Fibroblast of lung (primary cell): ENCODE measurements at places on chromosomes 5 and 9. TPM values are rescaled to one million over a fixed set of nuclear protein-coding genes. Genes with fewer than 3 reads are reported as not detected.

The PNPLA7 gene
- total RNA-seq = 1.3 and 3.0 TPM in 2 replicates

The ANKH gene
- total RNA-seq = 5.4 and 5.8 TPM in 2 replicates

The CATSPER3 gene
- total RNA-seq = under 0.01 and 0.17 TPM in 2 replicates

The CDH9 gene
- not detected in 2 replicates for total RNA-seq

The DIAPH1 gene
- total RNA-seq = 17.2 and 21.1 TPM in 2 replicates

The SIT1 gene
- 0.17 TPM in 1 of 2 replicates, not detected in the other for total RNA-seq

The CCDC192 gene
- not detected in 2 replicates for total RNA-seq

The PPP2R2B gene
- under 0.01 and 1.5 TPM in 2 replicates for total RNA-seq

The PDE6A gene
- under 0.01 TPM in 2 replicates for total RNA-seq

The UTP15 gene
- total RNA-seq = 17.0 and 20.8 TPM in 2 replicates

The MYOT gene
- total RNA-seq = not detected in 2 replicates

The SHISAL2B gene
- total RNA-seq = not detected in 2 replicates

The HMCN2 gene
- under 0.01 TPM in 2 replicates for total RNA-seq

The OTP gene
- total RNA-seq = not detected in 2 replicates

The PFDN1 gene
- 34.4 and 35.5 TPM in 2 replicates for total RNA-seq

The FYB1 gene
- under 0.01 TPM in 1 of 2 replicates, not detected in the other for total RNA-seq

The RPS23 gene
- total RNA-seq = 2,712 and 5,838 TPM in 2 replicates

The ENTREP1 gene
- under 0.01 TPM in 1 of 2 replicates, not detected in the other for total RNA-seq

The GFPT2 gene
- total RNA-seq = 19.3 and 26.7 TPM in 2 replicates

The LHX3 gene
- total RNA-seq = not detected in 2 replicates

The IFNA21 gene
- not detected in 2 replicates for total RNA-seq

The LPAR1 gene
- total RNA-seq = 146 and 222 TPM in 2 replicates

The ZBED3 gene
- 1.0 and 1.7 TPM in 2 replicates for total RNA-seq

The TMED9 gene
- total RNA-seq = 94.8 and 139 TPM in 2 replicates

The BARHL1 gene
- total RNA-seq = not detected in 2 replicates

The SLC4A9 gene
- total RNA-seq = not detected in 2 replicates

The PCDH1 gene
- 0.66 and 2.3 TPM in 2 replicates for total RNA-seq

The PROB1 gene
- 0.77 and 1.5 TPM in 2 replicates for total RNA-seq

The WDR38 gene
- total RNA-seq = not detected in 2 replicates

The SCGB3A2 gene
- not detected in 2 replicates for total RNA-seq

The CCNI2 gene
- total RNA-seq = under 0.01 TPM in 1 of 2 replicates, not detected in the other

The TEK gene
- 0.51 and 1.8 TPM in 2 replicates for total RNA-seq

The SPINK4 gene
- not detected in 2 replicates for total RNA-seq

The LCN9 gene
- not detected in 2 replicates for total RNA-seq

The PCDHGA3 gene
- total RNA-seq = 1.5 and 2.8 TPM in 2 replicates

The MGAT1 gene
- total RNA-seq = 55.2 and 72.5 TPM in 2 replicates

The CETN3 gene
- total RNA-seq = 11.6 and 14.9 TPM in 2 replicates

The ABCA2 gene
- total RNA-seq = 13.9 and 21.8 TPM in 2 replicates

The TRAF2 gene
- 8.0 and 8.4 TPM in 2 replicates for total RNA-seq

The ARID3C gene
- under 0.01 and 0.17 TPM in 2 replicates for total RNA-seq

The CD180 gene
- not detected in 2 replicates for total RNA-seq

The ZNF608 gene
- 18.0 and 25.3 TPM in 2 replicates for total RNA-seq

The KIF27 gene
- total RNA-seq = 4.8 and 6.2 TPM in 2 replicates

The PCDHAC2 gene
- 1.7 and 2.6 TPM in 2 replicates for total RNA-seq

The RASGEF1C gene
- total RNA-seq = under 0.01 TPM in 2 replicates

The ETF1 gene
- 117 and 118 TPM in 2 replicates for total RNA-seq

The ARL14EPL gene
- not detected in 2 replicates for total RNA-seq

The ZBTB6 gene
- 14.1 and 16.3 TPM in 2 replicates for total RNA-seq

The HRH2 gene
- total RNA-seq = not detected in 2 replicates

The PRR7 gene
- total RNA-seq = 2.1 and 2.3 TPM in 2 replicates

The SPATA31A1 gene
- not detected in 2 replicates for total RNA-seq

The PCDHGB4 gene
- 10.0 and 18.3 TPM in 2 replicates for total RNA-seq

The FST gene
- 129 and 759 TPM in 2 replicates for total RNA-seq

The PCDHA1 gene
- under 0.01 TPM in 2 replicates for total RNA-seq
